NCI-H526 treated with DMSO at 0.1 percent for 48 hours (cell line): ENCODE measurements at places on chromosomes 6 and 20.

DNA sequence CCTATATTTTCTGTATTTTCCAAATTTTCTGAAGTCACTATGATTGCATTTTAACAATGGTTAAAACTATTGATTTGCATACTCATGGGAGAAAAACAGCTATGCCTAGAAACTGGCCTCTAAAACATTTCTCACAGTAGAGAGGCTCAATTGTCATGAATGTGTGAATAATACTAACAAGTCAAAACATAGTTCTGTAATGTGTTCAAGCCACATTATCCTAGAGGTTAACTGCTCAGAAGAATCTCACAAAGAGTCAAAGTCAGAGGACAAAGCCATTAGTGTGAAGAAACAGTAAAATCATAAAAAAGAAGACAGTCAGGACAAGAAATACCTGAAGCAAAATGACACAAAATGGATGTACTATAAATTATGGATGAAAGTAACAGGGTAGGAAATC, 12.5 kb upstream of the ALDH8A1 start:
- no peak for DNase-seq

GRCh38 chr6:379410-380181, 12.0 kb upstream of the IRF4 start:
- DNase-seq = no peak

- no peak for DNase-seq
These were observed 96.3 kb downstream of the PRDM1 start for GRCh38 chr6:106182455-106182854.

- DNase-seq = no peak
These were observed 345 bp upstream of the CST5 start for GRCh38 chr20:23879811-23880374.

DNA sequence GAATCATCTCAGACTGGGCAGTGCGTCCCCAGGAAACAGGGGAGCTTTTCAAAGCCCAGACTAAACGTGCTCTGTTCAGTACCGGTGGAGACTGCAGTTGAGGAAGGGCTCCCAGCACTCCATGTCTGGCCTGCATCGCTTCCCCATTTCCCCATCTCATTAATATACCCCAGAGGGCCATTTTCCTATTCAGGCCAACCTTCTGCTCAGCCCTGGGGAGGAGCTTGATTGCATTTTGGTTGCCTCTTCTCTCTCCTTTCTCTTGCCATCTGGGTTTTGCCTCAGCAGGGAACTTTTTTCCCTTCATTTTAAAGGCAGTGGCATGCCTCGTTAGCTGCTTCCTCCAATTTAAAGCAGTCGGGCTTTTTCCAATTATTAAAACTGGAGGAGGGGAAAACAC, 394.3 kb upstream of the SOX4 start:
- no peak for DNase-seq

DNA sequence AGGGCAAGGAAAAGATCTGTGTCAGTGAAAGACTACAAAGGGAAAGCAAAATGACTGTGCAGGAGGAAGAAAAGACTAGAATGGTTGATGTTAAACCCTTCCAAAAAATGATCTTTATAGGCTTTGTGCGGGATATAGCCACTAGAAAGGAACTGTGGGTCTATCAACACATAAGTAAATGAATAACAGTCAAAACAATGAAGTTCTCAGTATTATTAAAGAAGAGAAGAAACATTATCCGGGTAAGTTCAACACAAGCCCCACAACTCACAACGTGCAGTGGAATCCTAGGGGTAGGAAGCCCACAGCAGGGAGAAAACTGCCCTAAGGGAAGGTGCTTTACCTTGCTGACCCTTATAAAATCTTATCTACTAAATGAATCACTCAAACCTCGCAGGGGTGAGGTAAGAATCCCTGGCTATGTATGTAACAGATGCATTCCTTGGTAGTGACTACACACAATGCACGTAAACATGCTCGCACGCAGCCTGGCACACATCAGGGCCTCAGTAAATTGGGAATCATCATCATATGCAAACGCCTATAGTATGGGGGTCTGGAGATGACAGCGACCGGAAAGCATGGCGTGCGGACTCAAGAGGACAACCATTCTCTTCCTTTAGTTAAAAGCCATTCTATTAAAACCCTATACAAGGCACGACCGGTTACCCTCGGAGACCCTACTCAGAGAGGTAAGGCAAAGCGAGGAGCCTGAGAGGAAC, 11.3 kb downstream of the TFAP2A start:
- DNase-seq = no peak

DNA sequence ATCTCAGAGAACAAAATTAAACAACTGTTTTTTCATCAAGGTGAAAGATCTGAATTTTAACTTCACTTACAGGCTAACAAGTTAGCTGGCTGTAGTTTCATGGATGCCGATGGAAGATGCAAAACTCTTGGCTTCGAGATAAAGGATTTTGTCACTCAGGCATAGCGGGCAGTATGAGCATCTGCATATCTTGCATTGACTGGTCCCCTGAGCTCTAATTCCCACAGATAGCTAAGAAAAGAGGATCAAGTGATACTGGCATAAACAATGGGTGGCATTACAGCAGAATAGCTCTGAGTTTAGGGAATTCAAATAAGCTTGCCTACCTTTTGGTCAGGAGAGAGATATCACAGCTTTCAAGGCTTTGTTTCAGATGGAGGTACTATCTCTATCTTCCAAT, 1.8 kb upstream of the CLVS2 start:
- no peak for DNase-seq

GRCh38 chr6:134840086-134840867, 109.6 kb downstream of the ALDH8A1 start:
- DNase-seq = no peak

GRCh38 chr6:96150431-96150830, 134.7 kb downstream of the FUT9 start:
- no peak for DNase-seq

- DNase-seq = no peak
These were observed 11.7 kb downstream of the UST start for GRCh38 chr6:148758492-148758891.

- no peak for DNase-seq
These were observed 445.7 kb downstream of the CDC5L start for GRCh38 chr6:44833248-44833647.

GRCh38 chr6:112710710-112711109, 363.6 kb downstream of the RFPL4B start:
- no peak for DNase-seq

DNA sequence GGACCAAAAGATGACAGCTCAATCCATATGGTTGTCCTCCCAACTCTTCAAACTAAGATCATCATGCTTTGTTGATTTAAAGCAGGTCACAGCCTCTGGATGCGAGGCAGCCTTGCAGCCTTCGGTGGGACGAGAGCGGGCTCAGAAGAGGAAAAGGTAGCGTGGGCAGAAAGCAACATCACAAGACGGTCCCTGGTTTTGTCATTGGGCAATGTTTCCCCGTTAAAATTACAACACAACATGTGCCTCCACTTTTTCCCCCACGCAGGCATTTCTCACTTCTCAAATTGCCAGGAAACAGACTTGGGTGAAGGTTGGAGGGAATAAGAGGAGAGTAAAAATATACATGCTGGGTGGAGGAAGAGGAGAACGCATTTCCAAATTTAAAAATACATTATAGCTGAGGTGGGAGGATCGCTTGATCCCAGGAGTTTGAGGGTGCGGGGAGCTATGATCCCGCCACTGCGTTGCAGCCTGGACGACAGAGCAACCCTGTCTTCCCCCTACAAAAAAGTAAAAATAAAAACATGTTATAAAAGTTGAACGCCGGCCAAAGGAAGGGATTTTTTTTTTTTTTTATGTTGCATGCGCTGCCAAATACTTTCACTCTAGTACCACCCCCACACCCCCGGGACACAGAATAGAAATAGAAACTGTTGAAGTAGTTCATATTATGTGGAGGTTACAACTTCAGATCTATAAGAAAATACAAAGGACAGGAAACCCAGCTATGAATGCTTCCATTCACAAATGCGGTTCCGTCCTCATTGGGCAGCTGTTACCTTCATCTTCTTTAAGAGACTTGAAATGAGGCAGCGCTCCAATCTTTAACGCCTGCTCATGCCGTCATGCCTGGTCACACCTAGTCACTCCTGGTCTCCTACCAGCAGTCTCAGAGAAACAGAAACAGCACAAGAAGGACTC, 13.9 kb upstream of the NAA20 start:
- DNase-seq = no peak

DNA sequence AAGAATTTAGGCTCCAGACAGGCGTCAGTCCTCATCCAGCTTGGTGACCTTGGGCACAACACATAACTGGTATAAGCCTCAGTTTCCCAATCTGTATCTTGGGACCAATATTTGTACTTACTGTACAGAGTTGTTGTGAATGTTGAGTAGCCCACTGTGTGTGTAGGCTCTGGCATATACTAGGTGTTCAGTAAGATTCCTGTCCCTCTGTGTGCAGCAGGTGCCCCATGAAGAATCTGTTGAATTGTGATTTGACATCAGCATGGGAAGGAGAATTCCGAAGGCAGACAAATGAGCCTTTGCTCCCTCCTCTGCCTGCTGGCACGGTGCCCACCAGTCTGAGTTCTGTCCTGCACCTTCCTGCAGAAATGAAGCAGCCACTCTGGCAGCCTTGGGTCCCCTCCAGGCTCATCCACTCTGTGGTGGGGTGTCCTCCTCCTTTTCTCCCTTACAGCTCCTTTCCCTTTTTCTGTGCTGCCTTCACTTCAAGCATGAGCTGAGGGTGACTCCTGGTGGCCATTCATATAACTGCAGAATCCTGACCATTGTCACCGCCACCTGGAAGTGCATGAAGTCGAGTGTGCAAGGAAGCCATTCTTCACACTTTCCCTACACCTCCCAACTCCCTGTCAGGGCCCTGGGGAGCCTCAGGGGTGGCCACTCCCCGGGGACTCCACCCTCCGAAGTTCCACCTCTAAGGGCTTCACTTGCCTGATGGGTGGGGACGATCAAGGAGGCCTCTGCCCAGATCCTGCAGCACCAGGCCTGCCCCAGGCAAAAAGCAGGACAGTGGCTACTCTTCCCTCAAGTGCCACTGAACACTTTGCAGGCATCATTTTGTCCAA, 48.2 kb downstream of the MRPL14 start:
- DNase-seq = no peak

- DNase-seq = no peak
These were observed 113.4 kb upstream of the CEP85L start for GRCh38 chr6:118764766-118765165.

DNA sequence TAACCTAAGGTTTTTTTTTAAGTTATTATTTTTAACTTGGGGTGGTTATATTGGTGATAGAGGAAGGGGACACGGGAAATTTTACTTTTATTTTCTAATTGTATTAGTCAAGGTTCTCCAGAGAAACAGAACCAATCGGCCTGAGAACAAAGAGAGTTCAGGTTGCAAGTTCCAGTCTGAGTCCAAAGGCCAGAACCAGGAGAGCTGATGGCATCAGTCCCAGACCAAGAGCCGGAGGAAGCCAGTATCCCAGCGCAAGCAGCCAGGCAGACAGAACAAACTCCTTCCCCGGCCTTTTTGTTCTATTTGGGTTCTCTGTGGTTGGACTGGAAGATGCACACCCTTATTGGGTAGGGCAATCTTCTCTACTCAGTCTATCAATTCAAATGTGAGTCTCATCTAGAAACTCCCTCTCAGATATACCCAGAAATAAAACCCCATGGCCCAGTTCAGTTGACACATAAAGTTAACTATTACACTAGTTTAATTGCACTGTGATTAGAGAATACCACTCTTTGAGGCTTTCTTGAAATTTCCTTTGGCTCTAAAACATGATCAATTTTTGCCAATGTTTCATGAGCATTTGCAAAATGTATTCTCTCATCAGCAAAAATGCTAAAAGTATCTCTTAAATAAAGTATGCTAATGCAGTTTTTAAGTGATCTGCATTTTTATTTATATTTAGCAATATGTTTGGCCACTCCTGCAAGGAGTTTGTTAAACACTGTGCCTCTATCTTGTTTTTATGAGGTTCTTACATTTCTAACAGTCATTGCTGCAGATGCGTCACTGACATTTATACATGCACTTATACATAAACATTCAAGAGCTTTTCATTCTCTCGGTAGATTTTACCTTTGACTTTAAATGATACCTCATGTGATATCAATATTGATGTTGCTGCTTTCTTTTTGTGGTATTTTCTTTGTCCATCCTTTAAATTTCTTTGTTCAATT, 103.2 kb upstream of the SSTR4 start:
- no peak for DNase-seq
